ENCODE measurements at places on chromosomes 6 and 20. TPM values are rescaled to one million over a fixed set of nuclear protein-coding genes. Genes with fewer than 3 reads are reported as not detected.

Gene MAP3K7
- 35.8 TPM for total RNA-seq

Gene PGC
- not detected for total RNA-seq

Gene PHF3
- total RNA-seq = 34.2 TPM

Gene GINS1
- 23.2 TPM for total RNA-seq

Gene GATA5
- not detected for total RNA-seq

Gene LRFN2
- total RNA-seq = not detected

Gene CST5
- total RNA-seq = not detected

Gene SPATA25
- 0.44 TPM for total RNA-seq

Gene TUBE1
- total RNA-seq = 14.2 TPM

Gene GMNN
- 77.6 TPM for total RNA-seq

Gene DOK5
- total RNA-seq = not detected

Gene LCA5
- 1.9 TPM for total RNA-seq

Gene POU3F2
- total RNA-seq = not detected

Gene DYNLT1
- total RNA-seq = 114 TPM

Gene PLA2G7
- total RNA-seq = 6.4 TPM

Gene PNPLA1
- total RNA-seq = not detected

Gene BPIFB2
- total RNA-seq = not detected

Gene LPIN3
- total RNA-seq = 16.9 TPM

Gene PROKR2
- not detected for total RNA-seq

Gene PRDM13
- not detected for total RNA-seq

Gene DEFB124
- not detected for total RNA-seq

Gene TENT5A
- total RNA-seq = 3.1 TPM

Gene CST9L
- not detected for total RNA-seq

Gene BTN1A1
- total RNA-seq = not detected

Gene CFAP206
- total RNA-seq = 0.17 TPM

Gene CGA
- total RNA-seq = not detected

Gene TCF19
- total RNA-seq = 51.7 TPM

Gene HLA-DQB1
- total RNA-seq = 1.7 TPM

Gene OXT
- not detected for total RNA-seq

Gene FGD2
- 0.07 TPM for total RNA-seq

Gene ZHX3
- total RNA-seq = 20.3 TPM

Gene CNKSR3
- 2.4 TPM for total RNA-seq

Gene SRSF12
- total RNA-seq = 0.51 TPM

Gene RNF217
- 24.9 TPM for total RNA-seq

Gene EPHA7
- total RNA-seq = under 0.01 TPM

Gene IMPG1
- not detected for total RNA-seq

Gene LAMA4
- total RNA-seq = not detected

Gene DCDC2
- total RNA-seq = 0.34 TPM

Gene ZNF391
- total RNA-seq = 3.5 TPM

Gene SLC26A8
- total RNA-seq = not detected

Gene OR2B6
- not detected for total RNA-seq

Gene CRISP3
- total RNA-seq = not detected

Gene MBOAT1
- total RNA-seq = 11.2 TPM

Gene CD93
- total RNA-seq = not detected
